Stimulated activated CD4-positive, alpha-beta T cell treated with anti-CD3 and anti-CD28 coated beads, Interleukin-15, amount 100 ng/mL, for 1 hour (primary cell): ENCODE measurements at places on chromosomes 13 and 19.

DNA sequence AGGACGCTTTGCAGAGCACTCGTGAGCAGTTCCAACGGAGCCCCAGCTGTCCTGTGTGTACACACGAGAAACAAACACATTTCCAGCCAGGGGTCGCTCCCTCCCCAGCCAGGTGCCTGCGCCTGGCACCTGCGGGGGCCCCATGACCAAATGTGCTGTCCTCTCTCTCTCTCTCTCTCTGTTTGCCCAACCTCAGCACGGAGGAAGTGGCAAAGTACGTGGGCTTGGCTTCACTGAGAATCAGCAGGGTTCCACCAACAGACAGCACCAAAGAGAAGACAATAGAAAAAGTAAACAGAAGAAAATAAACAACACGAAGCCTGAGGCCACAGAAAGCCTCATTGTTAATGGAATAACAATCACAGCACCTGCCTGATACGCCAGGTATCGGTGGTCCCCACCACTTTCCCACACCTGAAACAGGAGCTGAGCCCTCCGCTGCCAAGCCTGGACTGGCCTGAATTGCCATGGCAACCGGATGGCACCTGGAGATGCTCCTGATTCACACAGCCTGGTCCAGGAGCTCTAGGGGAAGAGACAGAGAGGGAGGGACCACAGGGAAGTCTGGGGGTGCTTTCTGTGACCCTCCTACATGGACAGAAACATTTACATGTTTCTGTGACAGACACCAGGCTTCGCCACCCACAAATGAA, 103.9 kb upstream of the CACNA1A start:
- DNase-seq = no peak

DNA sequence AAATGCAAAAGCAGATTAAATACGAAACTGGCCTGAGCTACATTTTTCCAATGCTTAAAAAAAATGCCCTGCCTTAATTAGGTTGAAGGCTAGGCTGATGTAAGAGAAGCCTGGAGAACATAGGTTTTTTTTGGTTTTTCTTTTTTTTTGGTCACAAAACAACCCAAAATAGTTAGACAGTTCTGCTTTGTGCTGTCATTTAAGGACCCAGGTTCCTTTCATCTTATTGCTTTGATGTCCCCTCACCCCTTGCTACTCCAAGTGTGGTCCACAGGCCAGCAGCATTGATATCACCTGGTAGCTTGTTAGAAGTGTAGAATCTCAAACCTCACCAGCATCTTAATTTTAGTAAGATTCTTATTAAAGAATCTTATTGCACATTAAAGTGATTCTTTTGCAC, 14.4 kb downstream of the TDRD3 start:
- no peak for DNase-seq

DNA sequence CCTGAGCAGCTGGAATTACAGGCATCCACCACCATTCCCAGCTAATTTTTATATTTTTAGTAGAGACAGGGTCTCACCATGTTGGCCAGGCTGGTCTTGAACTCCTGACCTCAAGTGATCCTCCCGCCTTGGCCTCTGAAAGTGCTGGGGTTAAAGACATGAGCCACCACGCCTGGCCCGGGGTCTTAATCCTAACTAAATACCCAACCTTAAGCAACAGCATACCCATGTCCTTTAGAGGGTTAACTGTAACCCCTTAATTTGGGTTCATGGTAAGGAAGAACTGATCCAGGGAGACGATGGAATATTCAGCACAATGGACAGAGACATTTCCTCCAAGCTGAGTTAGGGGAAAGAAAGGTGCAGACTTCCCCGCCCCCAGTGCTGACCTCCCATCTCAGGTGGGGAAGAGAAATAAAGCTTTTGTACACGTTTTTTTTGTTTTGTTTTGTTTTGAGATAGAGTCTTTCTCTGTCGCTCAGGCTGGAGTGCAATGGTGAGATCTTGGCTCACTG, 8.7 kb upstream of the GALP start:
- DNase-seq = no peak

- DNase-seq = no peak
These were observed 23.5 kb upstream of the MYDGF start for GRCh38 chr19:4693471-4694121.

DNA sequence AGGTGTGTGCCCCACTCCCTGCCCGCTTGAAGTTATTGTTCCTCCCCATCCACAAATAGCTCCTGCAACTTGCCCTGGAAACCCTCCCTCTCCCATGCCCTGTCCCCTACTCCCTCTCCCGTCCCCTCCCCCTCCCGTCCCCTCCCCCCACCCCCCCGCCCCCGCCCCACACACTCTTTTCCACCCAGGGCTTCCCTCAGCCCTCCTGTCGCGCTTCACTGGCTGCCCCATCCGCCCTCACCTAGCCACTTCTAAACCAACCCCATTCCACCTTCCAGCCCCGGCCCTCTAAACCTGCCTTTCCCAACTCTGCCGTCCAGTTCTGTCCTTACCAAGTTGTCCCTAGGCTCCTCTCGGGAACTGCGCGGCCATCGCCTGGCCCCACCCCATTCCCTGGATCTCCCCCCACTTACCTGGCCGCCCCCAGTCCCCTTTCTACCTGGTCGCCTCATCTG, 993 bp downstream of the RGL3 start:
- no peak for DNase-seq

DNA sequence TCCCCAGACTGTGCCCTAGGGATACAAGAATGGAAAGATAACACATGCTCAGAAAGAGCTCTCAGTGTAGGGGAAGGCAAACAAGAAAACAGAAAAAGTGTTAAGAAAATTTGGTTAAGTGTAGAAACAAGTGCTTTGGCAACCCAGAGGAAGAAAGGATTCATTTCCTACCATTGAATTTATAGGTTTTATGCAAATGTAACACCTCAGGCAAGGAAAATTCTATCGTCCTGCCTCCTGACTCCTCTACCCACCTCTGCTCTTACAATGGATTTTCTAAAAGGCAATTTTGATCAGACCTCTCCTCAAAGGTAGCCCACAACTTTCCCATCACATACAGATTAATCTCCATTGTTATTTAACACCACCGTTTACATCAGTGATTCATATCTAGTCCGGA, 298.7 kb downstream of the RFC3 start:
- no peak for DNase-seq

DNA sequence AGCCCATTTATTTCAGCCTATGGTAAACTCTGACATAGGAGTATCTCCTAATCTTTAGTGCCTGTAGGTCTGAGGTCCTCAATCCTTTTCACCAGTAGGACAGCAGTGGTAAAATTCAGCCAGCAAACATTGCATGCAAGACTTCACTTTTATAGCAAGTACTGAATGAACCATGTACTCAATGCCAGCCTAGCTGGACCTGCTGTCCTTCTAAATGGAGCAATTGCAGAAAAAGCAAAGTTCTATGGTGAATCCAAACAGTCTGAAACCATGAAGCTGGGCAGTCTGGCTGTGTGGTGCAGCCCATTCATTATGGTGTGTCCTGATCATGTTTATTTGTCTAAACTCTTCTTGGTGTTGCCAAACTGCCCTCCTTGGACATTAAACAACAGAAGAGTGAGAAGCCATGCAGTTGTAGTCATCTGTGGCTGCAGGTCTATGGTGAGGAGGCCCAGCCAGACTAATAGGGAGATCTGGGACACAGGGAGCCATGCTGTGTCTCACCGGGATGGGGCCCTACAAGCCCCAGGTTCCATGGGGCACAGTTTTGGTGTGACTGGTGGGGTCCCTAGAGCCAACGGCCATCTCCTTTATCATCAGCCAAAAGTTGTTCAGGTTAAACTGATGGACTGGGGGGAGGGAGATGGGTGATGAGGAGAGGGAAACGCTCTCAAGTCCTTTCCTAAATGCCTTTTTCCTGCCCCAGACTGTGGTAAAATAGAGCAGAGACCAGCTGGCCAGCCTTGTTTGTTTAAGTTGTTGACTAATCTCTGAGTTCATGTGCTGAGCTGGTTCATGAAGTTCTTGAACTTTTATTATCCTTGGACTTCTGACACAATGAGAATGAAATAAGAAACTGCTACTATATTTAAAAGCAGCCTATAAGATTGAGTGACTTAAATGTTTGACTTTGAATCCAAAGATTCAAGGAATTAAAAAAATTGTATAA, 20.6 kb upstream of the TNFSF11 start:
- DNase-seq = no peak

- no peak for DNase-seq
These were observed 6.0 kb downstream of the ZNF865 start for GRCh38 chr19:55611300-55611982.

GRCh38 chr19:19937403-19937802, 36.7 kb downstream of the ZNF93 start:
- DNase-seq = no peak

DNA sequence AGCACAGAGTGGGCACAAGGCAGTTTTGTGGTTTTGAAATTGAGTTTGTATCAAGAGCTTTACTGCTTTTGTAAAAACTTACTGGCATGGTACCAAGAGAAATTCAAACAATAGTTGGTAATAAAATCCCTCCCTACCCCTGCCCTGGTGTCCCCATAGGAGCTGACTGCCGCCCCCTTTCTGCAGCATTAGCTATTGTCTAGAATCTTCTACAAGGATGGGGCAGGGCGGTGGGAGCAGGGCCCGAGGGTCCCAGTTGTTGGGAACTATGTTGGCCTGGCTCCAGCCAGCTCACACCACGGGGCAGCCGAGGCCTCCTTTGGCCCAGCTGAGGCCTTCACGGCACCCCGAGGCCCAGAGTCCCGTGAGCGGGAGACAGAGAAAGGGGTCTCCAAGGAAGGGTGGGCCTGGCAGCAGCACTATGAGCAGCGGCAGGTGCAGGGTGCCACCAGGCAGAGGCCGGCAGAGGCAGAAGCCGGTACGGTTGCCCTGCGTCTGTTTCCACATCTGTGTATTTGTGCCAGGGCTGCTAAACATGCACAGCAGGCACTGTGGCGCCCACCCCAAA, 57.9 kb downstream of the KDM4B start:
- no peak for DNase-seq
